ENCODE measurements at places on chromosomes 12 and 14.
A peak's percentile ranks its signal among the peaks of the same experiment; 100 is the strongest.

DNA sequence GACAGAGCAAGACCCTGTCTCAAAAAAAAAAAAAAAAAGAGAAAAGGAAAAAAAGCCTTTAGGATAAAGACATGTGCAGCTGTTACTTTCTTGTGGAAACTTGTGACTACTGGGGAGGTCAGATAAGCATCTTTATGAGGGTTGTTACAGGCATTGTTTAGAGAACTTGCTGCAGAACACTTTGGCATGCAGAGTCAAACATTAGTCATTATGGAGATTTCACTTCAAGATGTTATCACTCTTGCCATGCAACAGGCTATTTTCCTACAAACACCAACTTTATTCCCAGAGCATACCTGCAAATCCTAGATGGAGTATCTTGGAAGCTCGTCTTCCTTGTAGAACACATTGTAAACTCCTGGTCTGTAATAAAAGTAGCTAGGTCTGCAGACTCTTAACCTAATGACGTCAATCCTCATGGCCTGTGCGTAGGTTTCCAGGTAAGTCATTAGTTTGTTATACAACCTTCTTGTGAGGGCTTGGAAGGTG, 36.3 kb upstream of the WDR89 start:
- no peak for DNase-seq

DNA sequence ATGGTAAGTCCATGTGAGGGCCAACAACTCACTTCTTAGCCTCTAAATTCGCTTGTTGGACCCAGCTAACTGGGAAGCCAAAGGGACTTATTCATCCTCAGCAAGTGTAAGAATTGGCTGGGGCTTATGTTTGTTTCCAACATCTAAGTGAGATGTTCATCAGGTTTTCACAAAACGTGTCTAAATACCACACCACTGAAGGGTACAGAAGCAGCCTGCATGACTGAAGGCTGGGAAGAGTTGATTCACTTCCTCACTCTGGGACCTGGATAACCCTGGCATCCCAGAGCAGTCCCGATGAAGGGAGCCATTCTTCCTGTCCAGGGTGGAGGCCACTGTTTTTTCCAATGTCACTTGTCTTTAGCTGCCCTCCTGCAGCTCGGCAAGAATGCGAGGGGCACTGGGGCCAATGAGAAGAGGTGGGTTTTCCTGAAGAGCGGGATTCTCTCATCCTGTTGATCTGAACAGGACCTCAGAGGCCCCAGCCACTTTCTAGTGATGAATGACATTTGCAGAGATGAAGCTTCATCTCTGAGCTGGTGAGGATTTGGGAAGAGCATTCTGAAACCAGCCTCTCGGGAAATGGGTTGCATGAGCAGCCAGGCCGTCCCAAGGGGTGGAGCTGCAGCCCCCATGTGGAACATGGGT, 12.2 kb upstream of the COL2A1 start:
- no peak for DNase-seq

DNA sequence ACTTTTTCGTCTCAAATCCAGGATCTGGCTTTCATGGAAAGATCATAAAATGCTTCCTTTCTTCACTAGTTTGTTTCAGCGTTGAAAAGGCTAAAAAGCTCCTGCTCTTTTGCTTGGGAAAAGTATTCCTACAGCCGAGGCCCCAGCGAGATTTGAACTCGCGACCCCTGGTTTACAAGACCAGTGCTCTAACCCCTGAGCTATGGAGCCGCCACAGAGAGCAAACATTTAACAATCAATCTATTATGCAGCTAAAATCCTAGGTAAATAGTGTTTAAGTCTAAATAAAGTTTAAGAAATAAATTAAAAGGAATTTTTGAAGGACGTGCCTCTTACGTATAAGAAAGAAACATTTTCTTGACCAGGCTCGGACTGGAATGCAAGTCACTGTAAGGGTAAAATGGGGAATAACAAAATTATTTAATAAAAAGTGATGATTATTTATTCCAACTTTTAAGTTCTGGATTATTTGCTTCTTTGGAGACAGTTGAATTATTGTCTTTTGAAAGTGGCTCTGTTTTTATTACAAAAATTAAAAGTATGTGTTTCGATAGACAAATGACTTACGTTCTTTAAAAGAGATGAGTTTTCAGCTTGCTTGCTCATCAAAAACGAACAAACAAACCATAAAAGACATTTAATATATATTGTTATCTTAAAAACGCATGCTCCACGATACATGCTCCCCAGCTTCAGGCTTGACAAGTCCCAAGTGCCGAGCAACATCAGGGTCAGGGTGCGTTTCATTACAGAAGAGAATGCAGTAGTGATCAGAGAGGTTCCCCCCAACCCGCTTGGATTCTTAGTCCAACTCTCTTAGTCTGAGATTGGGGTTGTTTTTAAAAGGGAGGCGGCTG, 10.2 kb downstream of the OR6S1 start:
- no peak for DNase-seq

- no peak for DNase-seq
These were observed 219.2 kb downstream of the TMEM121 start for GRCh38 chr14:105745433-105746123.

DNA sequence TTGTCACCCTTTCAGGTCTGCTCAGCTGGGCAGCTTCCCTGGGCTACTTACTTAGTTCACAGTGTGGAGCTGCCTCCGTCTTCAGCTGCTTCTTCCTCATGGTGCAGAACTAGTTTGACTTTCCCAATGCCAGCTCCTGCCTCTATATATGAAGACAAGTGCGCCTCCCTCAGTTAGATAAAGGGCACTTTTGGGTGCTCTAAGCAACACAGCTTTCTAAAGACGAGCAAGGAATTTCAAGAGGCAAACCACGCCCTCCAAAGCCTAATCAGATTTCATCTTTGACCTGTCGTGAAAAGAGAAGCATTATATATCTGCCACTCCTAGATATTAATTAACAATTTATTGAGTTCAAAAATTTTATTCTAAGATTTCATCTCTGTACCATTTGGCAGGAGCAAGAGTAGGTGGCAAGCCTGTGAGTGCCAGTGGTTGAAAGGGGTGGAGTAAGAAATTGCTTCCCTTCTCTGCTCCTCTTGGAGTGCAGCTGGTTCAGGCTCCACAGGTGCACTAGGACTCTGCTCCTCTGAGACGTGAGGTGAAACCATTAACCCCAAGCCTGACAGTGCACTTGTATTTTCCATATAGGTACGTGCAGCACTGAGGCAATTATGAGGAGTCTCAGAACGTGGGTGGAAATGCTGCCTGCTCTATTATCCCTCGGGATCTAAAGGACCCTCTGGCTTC, 2.1 kb upstream of the SLC11A2 start:
- peak; percentile 36 for DNase-seq
